ENCODE measurements at places on chromosomes 4 and X.
A peak's percentile ranks its signal among the peaks of the same experiment; 100 is the strongest.

DNA sequence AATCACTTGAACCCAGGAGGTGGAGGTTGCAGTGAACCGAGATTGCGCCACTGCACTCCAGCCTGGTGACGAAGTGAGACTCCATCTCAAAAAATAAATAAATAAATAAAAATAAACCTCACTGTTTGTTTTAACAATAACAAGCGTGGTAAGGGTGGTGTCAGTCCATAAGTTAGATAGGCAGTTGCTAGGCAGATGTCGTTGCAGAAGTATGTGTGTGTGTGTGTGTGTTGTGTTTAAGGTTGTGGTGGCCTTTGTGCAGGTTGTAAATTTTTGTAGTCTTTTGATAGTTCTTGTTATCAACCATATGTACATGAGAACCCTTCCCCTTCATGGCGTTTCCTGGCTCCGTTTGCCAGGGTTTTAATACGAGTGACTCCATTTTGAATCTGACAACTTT is 4.0 kb upstream of the AASDH start:
- no peak for DNase-seq

DNA sequence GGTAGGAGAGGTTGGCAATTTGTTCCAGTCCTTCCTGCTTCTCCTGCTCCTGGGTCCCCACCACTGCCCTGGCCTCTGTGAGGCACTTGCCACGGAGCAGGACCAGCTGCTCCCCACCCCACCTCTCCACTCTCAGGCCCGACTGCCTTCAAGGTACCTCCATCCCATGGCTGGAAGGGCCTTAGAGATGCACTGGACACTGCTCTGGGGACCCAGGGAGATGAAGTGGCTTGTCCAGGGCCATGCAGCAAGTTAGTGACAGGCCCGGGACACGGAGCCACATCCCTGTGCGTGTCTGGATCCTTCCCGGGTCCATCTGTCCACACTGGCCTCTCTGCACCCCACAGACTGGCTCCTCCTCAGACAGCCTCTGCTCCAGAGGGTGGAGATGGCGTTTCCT is 105.3 kb downstream of the CPZ start:
- no peak for DNase-seq

DNA sequence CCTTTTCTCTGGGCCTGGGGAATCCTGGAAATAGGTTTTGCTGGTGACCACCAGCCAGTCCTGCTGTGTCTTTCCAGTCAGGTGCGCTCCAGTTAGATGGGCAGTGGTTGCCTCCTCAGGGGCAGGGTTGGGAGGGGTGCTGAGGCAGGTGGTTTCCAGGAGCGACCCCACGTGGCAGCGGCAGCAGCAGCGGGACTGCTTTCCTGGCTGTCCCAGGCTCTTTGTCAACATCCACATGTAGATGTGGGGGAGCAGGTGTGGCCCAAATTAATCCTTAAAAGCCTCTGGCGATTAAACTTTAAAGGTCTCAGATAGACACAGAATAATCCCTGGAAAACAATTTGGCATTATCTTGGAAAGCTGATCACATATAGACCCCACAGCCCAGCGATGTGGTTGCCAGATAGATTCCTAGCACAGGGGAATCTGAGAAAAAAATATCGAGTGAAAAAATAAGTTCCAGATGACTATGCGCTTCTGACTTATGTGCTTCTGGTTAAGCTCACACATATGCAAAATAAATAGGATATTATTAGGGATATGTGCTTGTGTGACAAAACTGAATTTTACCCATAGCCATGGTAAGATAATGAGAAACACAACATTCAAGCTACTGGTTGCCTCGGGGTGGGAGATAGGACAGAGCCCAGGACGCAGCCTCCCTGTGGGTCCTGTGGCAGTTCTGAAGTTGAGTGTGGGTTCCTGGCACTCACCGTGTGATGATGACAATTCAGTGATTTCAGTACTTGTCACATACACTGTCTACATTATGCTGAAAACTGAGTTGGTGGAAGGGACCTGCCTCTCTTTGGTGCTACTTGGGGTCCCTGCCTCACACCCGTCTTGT is 336.4 kb downstream of the ARHGAP10 start:
- DNase-seq, result no peak

GRCh38 chr4:21211846-21212245 is 511.6 kb downstream of the PACRGL start:
- DNase-seq, result no peak

DNA sequence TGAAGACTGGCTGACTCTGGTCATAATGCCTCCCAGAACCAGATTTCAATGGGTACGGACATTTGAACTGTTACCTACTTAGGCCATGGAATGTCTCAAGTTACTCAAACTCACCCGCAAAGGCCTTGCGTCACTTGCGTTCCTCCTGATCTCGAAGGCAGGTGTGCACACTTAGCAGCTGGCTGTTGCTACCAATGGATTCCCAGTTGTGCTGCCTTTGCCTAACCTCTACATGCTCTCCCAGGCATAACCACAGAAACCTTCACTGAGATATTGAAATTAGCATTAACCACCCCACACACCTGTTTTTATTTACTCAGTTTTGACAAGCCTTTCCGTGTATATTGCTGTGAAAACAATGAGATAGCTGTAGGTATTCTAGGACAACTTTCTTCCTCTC is 2.8 kb downstream of the ERVMER34-1 start:
- DNase-seq, result no peak

DNA sequence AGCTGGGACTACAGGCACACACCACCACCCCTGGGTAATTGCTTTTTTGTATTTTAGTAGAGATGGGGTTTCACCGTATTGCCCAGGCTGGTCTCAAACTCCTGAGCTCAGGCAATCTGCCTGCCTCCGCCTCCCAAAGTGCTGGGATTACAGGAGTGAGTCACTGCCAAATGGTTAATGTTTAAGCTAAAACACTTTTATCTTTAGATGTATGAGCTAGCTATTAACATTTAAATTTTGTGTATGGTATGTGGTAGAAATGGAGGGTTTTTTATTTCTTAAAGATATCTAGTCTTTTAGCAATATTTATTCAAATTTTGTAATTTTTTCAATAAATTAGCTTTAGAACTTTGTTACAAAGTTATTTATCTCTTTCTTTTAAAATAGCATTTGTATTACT is 1659.8 kb upstream of the ADGRL3 start:
- DNase-seq, result no peak

DNA sequence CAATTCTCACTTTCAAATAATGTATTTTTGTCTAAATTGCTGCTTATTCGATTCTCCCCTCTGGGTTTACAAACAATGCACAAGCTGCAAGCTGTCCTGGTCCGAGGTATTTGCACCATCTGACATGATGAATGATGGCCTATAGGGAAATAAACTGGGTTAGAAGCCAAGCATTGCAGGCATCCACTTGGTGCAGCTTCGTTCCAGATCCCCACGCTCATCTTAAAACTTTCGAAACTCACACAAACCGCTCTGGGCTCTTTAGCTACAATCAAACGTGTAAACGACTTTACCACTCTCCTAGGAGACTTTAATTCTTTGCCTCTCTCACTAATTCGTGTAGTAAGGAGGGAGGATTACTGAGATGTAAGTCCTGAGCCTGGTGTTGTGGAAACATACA is 19.0 kb downstream of the PHKA2 start:
- no peak for DNase-seq

- no peak for DNase-seq
Measured at GRCh38 chr4:25814301-25815136, 48.3 kb downstream of the SEL1L3 start.

DNA sequence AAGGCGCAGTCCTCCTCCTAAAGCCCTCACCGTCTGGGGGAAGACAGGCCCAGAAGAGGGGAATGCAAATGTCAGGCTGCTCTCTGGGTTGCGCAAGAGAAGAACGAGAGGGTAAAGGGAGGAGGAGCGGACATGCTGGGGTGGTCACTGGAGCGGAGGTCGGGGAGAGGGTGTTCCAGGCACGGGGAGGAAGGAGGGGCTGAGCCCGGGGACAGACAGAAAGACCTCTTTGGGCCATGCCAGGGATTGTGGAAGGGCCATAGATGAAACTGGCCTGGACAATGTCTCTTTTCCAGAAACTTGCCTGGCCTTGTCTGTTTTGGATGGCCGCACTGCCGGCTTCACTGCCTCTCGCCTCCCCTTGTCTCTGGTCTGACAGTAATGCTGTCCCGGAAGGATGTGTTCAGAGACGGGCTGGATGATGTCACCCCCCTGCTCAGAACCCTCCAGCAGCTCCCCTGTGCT is 121.0 kb downstream of the SORCS2 start:
- DNase-seq, result no peak

DNA sequence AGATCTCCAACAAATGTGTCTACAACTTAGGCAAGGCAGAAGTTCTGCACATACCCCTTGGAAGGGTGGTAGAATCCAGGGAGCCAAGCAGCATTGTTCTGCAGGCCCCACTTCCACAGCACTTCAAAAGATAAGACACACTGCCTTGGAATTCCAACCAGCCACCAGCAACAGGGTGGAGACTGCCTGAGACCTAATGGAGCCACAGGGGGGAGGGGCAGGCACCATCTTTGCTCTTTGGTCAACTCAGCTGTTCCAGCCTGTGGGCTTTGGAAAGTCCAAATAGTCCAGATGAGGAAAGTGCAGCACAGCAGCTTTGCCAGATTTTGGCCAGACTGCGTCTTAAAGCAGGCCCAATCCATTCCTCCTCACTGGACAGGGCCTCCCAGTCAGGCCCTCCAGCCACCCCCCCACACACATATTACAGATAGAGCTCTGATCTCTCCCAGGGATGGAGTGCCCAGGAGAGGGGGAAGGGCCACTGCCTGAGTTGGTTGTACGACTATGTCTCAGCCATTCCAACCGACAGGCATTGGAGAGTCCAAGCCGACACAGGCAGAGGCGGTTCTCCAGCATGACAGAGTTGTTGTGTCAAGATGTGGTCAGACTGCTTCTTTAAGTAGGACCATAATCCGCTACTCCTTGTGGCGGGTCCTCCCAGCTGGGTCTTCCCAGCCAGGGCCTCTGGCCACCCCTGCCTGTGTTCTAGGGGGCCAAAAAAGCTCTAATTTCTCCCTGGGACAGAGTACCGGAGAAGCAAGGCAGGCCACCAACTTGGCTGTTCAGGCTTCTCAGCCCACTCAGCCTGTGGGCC is 42.5 kb upstream of the ANTXR2 start:
- no peak for DNase-seq

DNA sequence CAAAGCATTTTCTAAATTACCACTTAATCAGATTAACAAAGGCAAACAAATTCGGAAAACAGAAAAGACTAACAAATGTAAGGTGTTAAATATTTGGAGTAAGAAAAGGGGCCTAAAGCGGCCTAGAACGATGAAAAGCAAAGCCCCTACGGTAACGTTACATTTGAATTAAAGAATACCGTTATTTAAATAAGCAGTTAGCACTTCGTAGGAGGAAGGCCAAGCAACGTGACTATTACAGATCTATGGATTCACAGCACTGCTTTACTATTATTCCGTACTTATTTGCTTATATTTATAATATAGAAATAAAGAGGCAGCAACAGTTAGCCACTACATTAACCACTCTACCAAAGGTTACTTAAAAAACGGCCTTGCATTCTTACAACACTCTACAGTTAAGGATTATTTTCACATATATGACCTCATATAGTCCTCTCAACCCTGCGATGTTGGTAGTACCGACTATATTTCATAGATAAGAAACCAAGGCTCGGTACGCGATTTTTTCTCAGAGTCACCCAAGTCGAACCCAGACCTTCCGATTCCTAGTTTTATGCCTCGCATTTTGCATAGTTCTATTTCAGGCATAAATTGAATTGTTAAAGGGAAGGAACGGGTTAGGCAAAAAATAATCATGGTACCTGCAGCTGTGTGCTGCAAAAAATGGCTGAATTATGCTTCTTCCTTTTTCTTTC is 2.9 kb downstream of the KLHL15 start:
- no peak for DNase-seq

DNA sequence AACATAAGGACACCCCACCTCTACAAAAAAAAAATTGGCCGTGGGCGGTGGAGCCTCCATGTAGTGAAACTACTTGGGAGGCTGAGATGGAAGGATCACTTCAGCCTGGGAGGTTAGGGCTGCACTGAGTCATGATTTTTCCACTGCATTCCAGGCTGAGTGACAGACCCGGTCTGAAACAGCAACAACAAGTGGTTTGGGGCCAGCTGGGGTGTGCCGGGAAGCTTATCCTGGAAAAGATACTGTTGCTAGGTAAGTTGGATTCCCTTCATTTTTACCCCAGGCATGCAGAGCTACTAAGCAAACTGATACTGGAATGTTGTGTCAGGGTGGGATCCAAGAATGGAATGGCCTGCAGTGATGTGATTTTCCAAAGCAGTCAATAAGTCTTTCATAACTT is 57.0 kb downstream of the XAGE2 start:
- no peak for DNase-seq

DNA sequence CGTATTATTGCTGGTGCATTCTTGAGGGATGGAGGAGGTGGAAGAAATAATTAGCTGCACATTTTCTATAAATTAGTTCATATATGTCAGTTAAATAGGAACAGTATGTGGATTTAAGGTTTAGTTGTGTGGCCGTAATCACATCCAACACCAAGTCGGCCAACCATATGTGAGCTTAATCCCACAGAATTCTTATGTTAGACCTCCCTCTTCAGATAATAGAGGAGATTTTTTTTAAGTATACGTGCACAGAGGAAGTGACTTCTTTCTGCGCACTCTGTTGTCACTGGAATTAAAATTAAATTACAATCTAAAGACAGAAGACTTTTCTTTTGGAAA is 2.1 kb downstream of the SEPTIN11 start:
- no peak for DNase-seq

- DNase-seq, result peak; percentile 47
Measured at GRCh38 chrX:104136241-104137019, 20.4 kb downstream of the SLC25A53 start.

- no peak for DNase-seq
Measured at GRCh38 chr4:47213106-47213505, 181.7 kb downstream of the GABRB1 start.

DNA sequence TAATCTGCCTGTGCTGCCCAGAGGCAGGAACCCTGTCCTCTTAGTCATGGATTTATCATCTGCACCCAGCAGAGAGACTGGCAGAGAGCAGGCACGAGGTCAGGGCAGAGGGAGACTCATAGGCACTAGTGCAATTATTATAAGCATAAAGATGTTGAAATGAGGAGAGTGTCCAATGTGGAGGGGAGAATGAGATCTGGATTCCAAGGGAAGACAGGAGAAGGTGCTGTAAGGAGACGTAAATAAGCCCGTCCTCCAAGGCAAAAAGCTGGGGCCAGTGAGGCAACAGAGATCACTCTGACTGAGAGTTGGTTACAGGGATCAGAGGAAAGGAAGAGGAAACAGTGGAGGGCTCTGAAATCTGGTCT is 406.2 kb downstream of the MAPK10 start:
- DNase-seq, result no peak

DNA sequence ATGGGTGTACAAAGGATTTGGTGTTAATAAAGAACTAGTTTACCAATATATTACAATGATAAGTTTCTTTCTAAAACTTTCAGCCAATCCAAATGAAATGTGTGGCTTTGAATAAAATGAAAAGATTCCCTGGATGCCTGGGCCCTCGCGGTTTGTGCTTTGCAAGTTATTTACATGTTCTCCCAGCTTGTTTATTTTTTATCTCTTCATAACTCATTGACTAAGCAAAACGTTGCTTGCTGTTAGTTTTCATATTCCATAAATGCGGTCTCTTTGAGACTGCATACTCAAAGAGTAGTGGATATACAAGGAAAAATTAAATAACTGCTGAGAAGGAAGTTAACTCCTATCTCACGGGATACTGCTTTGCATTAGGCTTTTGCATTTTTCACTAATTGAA is 26.0 kb downstream of the FHDC1 start:
- DNase-seq, result no peak
